ENCODE measurements at places on chromosomes 1 and 21.

- DNase-seq: no peak
Observed at GRCh38 chr1:113691184-113691583, 68.1 kb downstream of the PHTF1 start.

DNA sequence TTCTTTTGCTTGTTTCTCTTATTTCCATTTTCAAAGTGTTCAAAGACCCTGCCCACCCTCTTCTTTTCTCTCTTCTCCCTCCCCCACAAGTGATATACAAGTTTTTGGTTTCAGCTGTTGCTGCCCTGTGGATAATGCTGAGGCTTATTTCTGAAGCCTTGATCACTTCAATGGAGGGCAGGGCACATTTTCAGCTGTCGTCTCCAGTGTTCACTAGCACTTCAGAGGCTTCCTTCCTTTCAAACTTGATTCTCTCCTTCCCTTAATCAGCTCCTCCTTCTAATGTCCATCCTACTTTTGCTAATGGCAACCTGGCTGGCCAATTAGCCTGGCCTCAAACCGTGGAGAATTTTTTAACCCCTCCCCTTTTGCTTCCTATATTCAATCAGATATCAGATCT, 435.7 kb upstream of the RUNX1 start:
- DNase-seq: no peak

DNA sequence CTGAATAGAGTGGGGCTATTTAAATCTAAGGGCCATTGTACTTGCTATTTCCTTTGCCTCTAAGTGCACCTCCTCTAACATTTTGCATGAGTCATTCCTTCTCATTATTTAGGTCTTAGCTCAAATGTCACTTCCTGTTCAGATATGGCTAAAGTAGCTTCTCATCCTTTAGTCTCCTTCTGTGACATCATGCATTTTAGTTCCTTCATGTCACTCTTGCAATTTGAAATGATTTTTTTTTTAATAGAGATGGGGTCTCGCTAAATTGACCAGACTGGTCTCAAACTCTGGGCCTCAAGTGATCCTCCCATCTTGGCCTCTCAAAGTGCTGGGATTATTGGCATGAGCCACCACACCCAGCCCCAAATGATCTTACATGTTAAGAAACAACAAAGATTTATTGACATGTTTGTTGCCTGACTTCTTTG, 6.6 kb downstream of the TBX19 start:
- no peak for DNase-seq

- DNase-seq: no peak
Observed at GRCh38 chr1:20400341-20401177, 85.5 kb downstream of the CAMK2N1 start.

DNA sequence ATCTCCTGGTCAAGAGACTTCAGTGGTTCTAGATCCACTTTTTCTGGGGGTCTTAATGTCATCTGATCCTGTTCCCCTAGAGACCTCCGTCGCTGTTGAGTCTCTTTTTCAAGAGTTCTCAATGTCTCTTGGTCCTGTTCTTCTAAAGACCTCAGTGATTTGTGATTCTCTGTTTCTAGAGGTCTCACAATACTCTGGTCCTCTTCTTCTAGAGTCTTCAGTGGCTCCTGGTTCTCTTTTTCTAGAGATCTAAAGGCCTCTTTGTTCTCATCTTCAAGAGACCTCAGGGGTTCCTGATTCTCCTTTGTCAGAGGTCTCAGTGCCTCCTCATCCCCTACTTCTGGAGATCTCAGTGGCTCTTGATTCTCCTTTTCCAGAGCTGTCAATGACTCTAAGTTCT, 5.4 kb downstream of the NES start:
- no peak for DNase-seq

Measured in KG1 (cell line).